HFFc6 (cell line): ENCODE measurements at places on chromosomes 4 and X. TPM values are rescaled to one million over a fixed set of nuclear protein-coding genes. Genes with fewer than 3 reads are reported as not detected.

The HSFX4 gene
- total RNA-seq, result not detected in 3 replicates

The CCKAR gene
- not detected in 3 replicates for total RNA-seq

The SUPT20HL2 gene
- total RNA-seq, result not detected in 3 replicates

DNA sequence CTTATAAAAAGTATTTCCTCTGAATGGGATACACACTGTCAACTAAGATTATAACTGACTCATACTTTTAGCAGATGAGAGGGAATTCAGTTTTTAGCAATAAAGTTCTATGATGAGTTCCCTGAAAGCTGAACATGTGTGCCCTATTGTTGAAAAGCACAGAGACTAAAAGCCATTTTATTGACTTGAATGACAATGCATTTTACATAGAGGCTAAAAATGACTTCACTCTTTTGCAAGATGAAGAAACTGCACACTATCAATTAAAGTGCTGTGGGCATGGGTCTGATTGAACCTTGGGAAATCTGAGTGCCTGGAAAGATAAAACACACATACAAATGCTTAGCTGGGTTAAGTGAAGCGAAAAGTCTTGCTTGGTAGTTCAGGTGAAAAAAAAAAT lies 633.4 kb downstream of the PDHA2 start:
- no peaks in the 10 kb centered on the region for H3K4me1 ChIP-seq
- no peaks in the 10 kb centered on the region for H3K27me3 ChIP-seq
- H3K4me3 ChIP-seq, result no peak overlapping the region
- H3K27ac ChIP-seq, result no peak overlapping the region
- no peak for DNase-seq

DNA sequence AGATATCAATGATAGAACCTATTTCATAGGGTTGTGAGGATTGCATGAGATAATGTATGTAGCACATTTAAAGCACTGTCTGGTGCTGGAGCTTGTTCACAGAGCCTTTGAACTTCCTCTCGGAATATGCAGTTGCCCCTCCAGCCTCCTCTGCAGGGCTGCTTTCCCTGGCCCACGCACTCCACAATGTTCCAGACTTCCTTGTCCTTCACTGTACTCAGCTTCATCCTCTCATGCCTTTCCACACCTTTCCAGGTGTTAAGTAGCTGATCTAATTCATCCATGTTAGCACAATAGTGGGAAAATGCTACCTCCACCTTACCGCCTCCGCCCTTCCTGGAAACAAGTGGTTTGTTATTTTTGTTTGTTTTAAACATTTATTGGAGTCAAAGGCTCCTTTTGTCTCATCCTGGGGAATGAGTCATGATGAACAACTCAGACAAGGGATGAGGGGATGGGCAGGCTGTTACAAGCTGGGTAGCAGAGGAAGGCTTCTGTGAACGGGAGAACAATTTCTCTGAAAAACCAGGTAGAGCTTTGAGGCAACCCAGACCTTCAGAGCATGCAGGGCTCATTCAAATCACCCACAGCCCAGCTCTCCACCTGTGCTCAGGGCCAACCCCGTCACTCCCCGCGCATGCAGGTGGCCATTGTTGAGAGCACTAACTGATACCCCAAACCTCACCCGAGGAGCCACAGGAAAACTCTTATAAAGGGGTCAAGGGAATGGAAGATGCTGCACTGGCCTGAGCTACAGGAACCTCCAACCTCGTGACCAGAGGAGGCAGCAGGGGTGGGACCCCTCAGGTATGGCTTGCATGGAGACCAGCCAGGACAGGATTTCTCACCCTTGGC lies 84.9 kb upstream of the TBL1X start:
- H3K4me3 ChIP-seq, result no peak overlapping the region
- H3K27me3 ChIP-seq, result peaks cover 9% of the 10 kb centered on the region
- H3K4me1 ChIP-seq, result peaks cover 20% of the 10 kb centered on the region

DNA sequence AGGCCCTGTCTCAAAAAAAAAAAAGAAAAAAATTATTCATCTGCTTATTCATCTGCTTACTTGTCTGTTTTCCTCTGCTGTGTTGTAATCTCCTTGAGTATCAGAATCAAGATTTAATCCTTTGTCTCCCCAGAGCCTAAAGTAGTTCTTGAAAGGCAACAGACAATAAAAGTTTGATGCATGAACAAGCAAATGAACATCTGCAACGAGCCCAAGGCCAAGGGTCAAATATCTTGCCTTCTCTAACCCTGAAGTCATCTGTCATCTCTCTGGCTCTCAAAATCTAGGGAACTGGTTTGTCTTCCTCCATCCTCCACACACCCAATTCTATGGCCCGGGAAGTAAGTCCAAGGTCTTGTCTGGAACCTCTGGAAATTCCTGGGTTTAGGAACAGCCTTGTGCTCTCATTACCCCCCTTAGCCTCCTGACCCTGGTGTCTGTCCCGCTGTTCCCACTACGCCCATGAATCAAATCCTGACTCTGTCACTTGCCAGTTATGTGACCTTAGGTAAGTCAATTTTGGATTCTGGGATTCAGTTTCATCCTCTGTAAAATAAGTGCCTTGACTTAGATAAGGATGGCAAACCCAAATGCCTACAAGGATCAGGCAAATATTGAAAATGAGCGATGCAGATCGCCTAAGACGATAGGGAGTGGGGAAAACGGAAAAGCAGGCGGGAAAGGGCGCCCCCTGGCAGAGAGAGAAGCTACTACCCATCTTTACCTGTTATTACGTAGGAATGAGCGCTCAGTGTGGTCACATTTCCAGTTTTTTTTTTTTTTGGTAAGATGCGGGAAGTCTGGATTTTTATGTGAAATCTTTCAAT lies 102.7 kb upstream of the DHX15 start:
- H3K4me3 ChIP-seq, result no peak overlapping the region
- no peak overlapping the region for H3K27ac ChIP-seq
- peaks cover 12% of the 10 kb centered on the region; the same call in 1 of the 2 replicates for H3K4me1 ChIP-seq
- peaks cover 30% of the 10 kb centered on the region for H3K27me3 ChIP-seq
- DNase-seq, result no peak

DNA sequence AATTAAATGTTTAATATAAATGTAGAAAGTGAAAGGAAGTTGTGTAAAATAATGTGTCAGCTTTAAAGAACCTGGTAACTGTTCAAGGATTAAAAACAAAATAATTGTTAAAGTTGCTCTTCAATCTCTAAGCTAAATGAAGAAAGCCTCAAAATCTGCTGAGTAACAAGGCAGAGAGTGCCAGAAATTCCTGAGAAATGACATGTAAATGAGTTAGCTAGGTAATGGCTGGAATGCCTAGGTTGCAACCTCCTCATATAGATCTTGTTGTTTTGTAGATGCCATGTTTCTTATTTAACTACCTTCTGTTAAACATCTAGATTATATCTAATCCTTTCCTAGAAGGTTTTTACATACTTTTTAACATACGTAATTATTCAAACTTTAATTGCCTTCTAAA lies 763.6 kb upstream of the AGA start:
- H3K27me3 ChIP-seq, result no peaks in the 10 kb centered on the region; the same call in 1 of the 2 replicates
- H3K27ac ChIP-seq, result no peak overlapping the region
- peaks cover 9% of the 10 kb centered on the region; the same call in 1 of the 2 replicates for H3K4me1 ChIP-seq
- no peaks in the 10 kb centered on the region; the same call in 1 of the 2 replicates for H3K36me3 ChIP-seq
- no peak for DNase-seq
